Naive thymus-derived CD4-positive, alpha-beta T cell (primary cell): ENCODE measurements at places on chromosomes 13 and 19. TPM values are rescaled to one million over a fixed set of nuclear protein-coding genes. Genes with fewer than 3 reads are reported as not detected.

Gene ESD
- 35.3 TPM for total RNA-seq

Gene CNMD
- total RNA-seq = not detected

DNA sequence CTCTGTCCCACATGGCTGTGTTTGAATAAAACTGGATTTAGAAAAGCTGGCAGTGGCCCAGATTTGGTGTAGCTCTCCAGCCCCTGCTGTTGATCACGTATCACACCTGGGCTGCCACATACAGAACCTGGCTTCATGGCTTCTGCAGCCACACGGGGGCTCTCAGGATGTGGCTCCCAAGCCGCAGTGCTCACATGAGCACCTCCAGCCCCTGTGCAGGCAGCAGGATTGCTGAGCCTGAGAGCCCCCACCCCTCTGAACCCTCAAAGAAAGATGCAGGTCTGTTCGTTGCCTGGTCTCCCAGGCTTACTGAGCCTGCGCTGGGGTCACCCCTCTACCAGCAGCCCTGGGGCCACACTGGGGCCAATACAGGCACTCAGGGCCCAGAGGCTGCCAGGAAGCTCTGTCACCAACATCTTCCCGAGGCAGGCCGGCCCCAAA is 2.7 kb downstream of the PLEKHF1 start:
- H3K27ac ChIP-seq = peak overlapping the region; percentile 94
- peaks cover 59% of the 10 kb centered on the region for H3K4me1 ChIP-seq
- no peaks in the 10 kb centered on the region for H3K27me3 ChIP-seq
- no peaks in the 10 kb centered on the region for H3K36me3 ChIP-seq
- DNase-seq = peak; percentile 66
- H3K4me3 ChIP-seq = peak overlapping the region; percentile 62

GRCh38 chr13:35086667-35087066 is 144.6 kb downstream of the NBEA start:
- H3K36me3 ChIP-seq = no peaks in the 10 kb centered on the region
- no peak overlapping the region for H3K4me3 ChIP-seq
- no peaks in the 10 kb centered on the region for H3K27me3 ChIP-seq
- no peaks in the 10 kb centered on the region for H3K4me1 ChIP-seq
- H3K27ac ChIP-seq = no peak overlapping the region

DNA sequence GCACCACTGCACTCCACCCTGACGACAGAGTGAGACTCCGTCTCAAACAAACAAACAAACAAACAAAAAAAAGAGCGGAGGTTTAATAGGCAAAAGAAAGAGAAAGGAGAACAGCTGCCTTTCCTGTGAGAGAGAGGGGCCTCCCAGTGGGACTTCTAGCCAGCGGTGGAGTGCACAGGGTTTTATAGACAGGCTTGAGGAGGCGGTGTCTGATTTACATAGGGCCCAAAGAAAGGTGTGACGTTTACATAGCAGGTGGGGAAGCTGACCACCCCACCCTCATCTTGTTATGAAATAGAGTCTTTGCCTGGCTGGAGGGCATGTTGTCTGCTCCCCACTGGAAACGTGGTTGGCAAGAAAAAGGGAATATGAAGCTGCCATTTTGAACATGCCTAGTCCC is 106.0 kb upstream of the CSNK1A1L start:
- no peak overlapping the region for H3K27ac ChIP-seq
- no peak overlapping the region for H3K4me3 ChIP-seq
- H3K27me3 ChIP-seq = no peaks in the 10 kb centered on the region
- DNase-seq = no peak
- H3K4me1 ChIP-seq = no peaks in the 10 kb centered on the region

- no peak within 1 kb of the TSS for H3K27ac ChIP-seq
- no peak for DNase-seq
- no peaks in the 10 kb centered on the region for H3K36me3 ChIP-seq
These were observed at the start of gene AMER2 for GRCh38 chr13:25171517-25172302. Gene AMER2, minus strand, starts transcription at chr13:25172288. Its CDS starts 669 bp downstream, at chr13:25171619.

DNA sequence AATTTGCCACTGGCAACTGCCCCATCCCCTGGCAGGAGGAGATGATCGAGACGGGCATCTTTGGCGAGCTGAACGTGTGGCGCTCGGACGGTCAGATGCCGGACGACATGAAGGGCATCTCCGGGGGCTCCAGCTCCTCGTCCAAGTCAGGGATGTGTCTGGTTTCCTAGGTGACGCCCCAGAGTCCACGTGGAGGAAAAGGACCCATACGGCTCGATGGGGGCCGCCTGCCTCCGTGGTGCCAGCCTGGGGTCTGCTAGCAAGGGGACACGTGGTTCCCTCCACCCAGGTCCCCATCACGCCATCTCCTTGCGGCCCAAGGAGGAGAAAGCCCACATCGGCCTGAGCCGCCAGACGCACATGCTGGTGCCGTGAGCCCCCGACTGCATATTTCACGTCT is 23.8 kb upstream of the TMEM255B start:
- DNase-seq = no peak
- no peaks in the 10 kb centered on the region for H3K4me1 ChIP-seq
- no peak overlapping the region for H3K27ac ChIP-seq
- no peaks in the 10 kb centered on the region for H3K36me3 ChIP-seq

- H3K27me3 ChIP-seq = no peaks in the 10 kb centered on the region
- H3K27ac ChIP-seq = no peak overlapping the region
- H3K4me3 ChIP-seq = no peak overlapping the region
- DNase-seq = no peak
- no peaks in the 10 kb centered on the region for H3K4me1 ChIP-seq
- H3K36me3 ChIP-seq = no peaks in the 10 kb centered on the region
These were observed 23.8 kb upstream of the CBY2 start for GRCh38 chr13:45678282-45678681.

GRCh38 chr13:112713517-112714253 is 23.8 kb downstream of the ATP11A start:
- DNase-seq = no peak
- no peaks in the 10 kb centered on the region for H3K36me3 ChIP-seq
- H3K27ac ChIP-seq = no peak overlapping the region
- no peaks in the 10 kb centered on the region for H3K27me3 ChIP-seq
- no peak overlapping the region for H3K4me3 ChIP-seq

DNA sequence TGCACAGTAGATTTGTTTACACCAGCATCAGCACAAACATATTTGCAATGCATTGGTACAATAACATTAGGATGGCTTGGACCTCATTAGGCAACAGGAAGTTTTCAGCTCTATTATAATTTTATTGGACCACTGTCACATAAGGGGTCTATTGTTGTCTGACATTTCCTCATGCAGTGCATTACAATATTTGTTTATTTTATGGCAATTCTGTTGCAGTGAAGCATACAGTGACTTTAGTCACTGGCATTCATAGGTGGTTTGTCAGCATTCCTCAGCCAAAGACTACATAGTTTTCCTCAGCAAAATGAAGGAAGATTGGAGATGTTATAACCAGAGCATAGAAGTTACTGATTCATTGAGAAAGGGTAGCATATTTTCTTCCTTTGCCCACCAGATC is 1732.9 kb downstream of the PCDH9 start:
- H3K4me3 ChIP-seq = no peak overlapping the region
- no peaks in the 10 kb centered on the region for H3K4me1 ChIP-seq
- H3K27me3 ChIP-seq = no peaks in the 10 kb centered on the region

GRCh38 chr13:73177916-73178565 is 119.2 kb downstream of the KLF5 start:
- H3K27me3 ChIP-seq = no peaks in the 10 kb centered on the region
- no peak for DNase-seq
- H3K4me1 ChIP-seq = no peaks in the 10 kb centered on the region
- no peaks in the 10 kb centered on the region for H3K36me3 ChIP-seq
- no peak overlapping the region for H3K27ac ChIP-seq
